ENCODE measurements at places on chromosomes 4 and X.
A peak's percentile ranks its signal among the peaks of the same experiment; 100 is the strongest.

- no peaks in the 10 kb centered on the region for H3K27me3 ChIP-seq
- H3K4me1 ChIP-seq = no peaks in the 10 kb centered on the region
- H3K27ac ChIP-seq = no peak overlapping the region
- no peak overlapping the region for H3K4me3 ChIP-seq
- DNase-seq = no peak
- H3K36me3 ChIP-seq = no peaks in the 10 kb centered on the region
Observed at GRCh38 chr4:166518776-166519175, 645.7 kb downstream of the TLL1 start.

GRCh38 chr4:3399277-3400194, 42.2 kb upstream of the HGFAC start:
- H3K4me3 ChIP-seq = no peak overlapping the region
- no peak overlapping the region for H3K27ac ChIP-seq
- H3K4me1 ChIP-seq = no peaks in the 10 kb centered on the region
- peaks cover 3% of the 10 kb centered on the region for H3K36me3 ChIP-seq

GRCh38 chr4:183110244-183110643, 11.2 kb downstream of the WWC2 start:
- no peak for DNase-seq
- no peaks in the 10 kb centered on the region for H3K36me3 ChIP-seq
- H3K27ac ChIP-seq = no peak overlapping the region
- H3K27me3 ChIP-seq = no peaks in the 10 kb centered on the region
- H3K4me1 ChIP-seq = no peaks in the 10 kb centered on the region
- H3K4me3 ChIP-seq = no peak overlapping the region

- no peaks in the 10 kb centered on the region for H3K27me3 ChIP-seq
- DNase-seq = no peak
- H3K4me3 ChIP-seq = no peak overlapping the region
- H3K36me3 ChIP-seq = no peaks in the 10 kb centered on the region
Observed at GRCh38 chr4:92600638-92601037, 296.9 kb downstream of the GRID2 start.

DNA sequence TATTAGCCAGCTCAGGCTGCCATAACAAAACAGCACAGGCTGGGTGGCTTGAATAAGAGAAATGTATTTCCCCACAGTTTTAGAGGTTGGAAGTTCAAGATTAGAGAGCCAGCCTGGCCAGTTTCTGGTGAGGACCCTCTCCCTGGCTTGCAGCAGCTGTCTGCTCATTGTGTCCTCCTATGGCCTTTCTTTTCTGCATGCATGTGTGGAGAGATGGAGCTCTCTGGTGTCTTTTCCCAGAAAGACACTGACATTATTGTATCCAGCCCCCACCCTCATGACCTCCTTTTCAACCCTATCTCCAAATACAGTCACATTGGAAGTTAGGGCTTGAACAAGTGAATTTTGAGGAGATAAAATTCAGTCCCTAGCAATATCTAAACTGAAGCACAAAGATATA, 263.8 kb upstream of the PABPC4L start:
- H3K4me3 ChIP-seq = no peak overlapping the region
- peak; percentile 2 for DNase-seq
- H3K27ac ChIP-seq = no peak overlapping the region
- H3K4me1 ChIP-seq = no peaks in the 10 kb centered on the region
- no peaks in the 10 kb centered on the region for H3K27me3 ChIP-seq

DNA sequence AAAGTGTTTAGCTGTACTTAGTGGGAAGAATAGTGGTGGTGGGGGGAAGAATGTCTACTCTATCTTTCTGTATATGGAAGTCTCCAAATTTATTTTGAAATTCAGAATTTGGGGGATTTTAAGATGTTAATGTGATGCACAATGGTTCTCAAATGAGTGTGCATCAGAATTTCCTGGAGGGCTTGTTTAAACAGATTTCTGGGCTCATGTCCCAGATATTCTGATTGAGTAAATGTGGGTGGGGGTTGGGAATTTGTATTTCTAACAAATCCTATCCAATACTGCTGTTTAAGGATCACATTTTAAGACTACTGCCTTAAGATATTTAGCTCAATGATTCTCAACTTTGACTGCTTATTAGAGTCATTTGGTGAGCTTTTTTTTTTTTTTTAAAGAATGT, 15.1 kb upstream of the INTS6L start:
- H3K4me3 ChIP-seq = no peak overlapping the region
- H3K4me1 ChIP-seq = no peaks in the 10 kb centered on the region
- no peaks in the 10 kb centered on the region for H3K36me3 ChIP-seq
- H3K27me3 ChIP-seq = no peaks in the 10 kb centered on the region
- DNase-seq = no peak
- H3K27ac ChIP-seq = no peak overlapping the region

DNA sequence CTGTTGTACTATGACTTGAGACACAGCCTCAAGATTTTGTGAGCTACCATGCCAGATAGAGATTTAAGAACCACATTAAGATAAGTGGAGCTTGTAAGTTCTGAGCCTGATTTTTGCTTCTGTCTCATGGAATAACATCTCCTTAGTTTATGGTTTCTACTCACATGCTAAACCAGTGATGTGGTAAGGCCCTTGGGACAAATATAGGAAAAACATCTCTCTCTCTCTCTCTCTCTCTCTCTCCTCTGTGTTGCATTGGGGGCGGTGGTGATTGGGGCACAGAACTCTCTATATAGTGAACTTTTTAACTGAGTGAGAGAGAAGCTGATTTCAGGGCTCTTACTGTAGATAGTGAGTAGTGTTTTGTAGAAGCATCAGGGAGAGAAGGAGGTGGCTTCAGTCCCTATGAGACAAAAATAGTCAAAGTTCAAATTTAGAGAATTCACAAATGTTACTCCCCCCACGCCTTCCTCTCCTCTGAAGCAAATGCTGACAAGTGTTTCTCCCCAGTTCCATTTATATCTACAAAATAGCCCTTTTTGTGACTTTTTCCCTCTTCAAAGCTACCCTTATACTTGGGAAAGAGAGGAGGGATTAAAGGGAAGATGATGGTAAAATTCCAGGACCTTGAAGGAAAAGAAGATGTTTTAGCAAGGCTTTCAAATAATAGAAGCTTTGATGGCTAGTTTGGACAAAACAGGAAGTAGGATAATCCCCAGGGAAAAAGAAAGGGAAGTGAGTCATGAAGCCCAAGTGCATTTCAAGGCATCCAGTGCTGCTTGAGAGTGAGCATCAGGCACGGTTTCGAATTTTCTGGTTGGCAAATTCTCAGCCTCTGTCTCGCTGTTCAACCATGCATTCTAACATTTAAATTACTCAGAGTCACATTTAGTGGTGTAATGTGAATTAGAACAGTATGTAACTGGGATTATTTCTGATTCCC, 134.3 kb upstream of the AP1S2 start:
- peak; percentile 25 for DNase-seq
- H3K4me1 ChIP-seq = peaks cover 12% of the 10 kb centered on the region
- no peaks in the 10 kb centered on the region for H3K36me3 ChIP-seq
- H3K27me3 ChIP-seq = no peaks in the 10 kb centered on the region
- H3K27ac ChIP-seq = peak overlapping the region; percentile 14
- no peak overlapping the region for H3K4me3 ChIP-seq

DNA sequence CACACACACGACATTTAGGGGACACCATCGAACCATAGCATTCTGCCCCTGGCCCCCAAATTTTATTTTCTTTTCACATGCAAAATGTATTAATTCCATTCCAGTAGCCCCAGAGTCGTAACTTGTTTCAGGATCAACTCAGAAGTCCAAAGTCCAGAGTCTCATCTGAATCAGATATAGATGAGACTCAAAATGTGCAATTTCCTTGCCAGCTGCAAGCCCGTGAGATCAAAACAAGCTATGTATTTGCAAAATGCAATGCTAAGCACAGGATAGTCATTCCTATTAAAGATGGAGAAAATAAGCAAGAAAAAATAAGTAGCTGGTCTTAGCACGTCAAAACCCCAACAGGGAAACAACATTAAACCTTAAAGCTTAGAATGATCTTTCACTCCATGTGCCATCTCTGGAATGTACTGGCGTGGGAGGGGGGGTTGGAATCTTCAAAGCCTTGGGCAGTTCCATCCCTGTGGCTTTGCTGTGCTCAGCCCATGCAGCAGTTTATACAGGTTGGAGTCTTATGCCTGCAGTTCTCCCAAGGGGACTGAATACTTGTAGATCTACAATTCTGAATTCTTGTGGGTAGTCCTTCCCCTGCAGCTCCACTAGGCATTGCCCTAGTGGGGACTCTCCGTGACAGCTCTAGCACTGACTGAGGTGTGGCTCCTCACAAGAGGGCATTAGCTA, 47.7 kb upstream of the SYTL5 start:
- no peak overlapping the region for H3K4me3 ChIP-seq
- DNase-seq = no peak
- no peaks in the 10 kb centered on the region for H3K27me3 ChIP-seq

DNA sequence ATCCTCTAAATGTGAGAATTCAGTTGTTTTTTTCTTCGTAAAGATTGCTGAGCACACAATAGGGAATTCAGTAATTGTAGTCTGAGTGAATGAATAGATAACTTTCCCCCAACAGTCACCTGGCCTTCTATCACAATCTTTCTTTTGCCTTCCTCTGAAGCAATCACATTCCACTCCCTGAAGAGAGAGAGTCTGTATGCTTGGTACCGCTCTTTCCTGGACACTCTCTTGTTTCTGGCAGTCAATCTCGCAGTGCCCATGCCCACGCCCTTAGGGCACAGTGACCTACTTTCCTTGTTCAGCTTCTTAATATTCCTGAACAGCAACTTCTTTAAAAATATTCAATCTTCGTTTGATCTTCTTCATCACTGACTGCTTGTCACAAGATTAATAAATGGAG, 255.9 kb downstream of the ADAMTS3 start:
- H3K4me3 ChIP-seq = no peak overlapping the region
- no peaks in the 10 kb centered on the region for H3K27me3 ChIP-seq
- peaks cover 12% of the 10 kb centered on the region for H3K4me1 ChIP-seq
- H3K27ac ChIP-seq = no peak overlapping the region
